ENCODE measurements at places on chromosomes 7 and 10. TPM values are rescaled to one million over a fixed set of nuclear protein-coding genes. Genes with fewer than 3 reads are reported as not detected.

Gene PDGFA
- total RNA-seq: 33.9 TPM

Gene MYL10
- not detected for total RNA-seq

Gene SLC29A4
- 12.5 TPM for total RNA-seq

Gene FAM237B
- total RNA-seq: not detected

Gene CABCOCO1
- total RNA-seq: not detected

Gene IPMK
- total RNA-seq: 3.1 TPM

Gene TAF5
- 2.9 TPM for total RNA-seq

Gene NRP1
- 110 TPM for total RNA-seq

Gene SH2D4B
- total RNA-seq: 0.05 TPM

Gene CPED1
- 19.2 TPM for total RNA-seq

Gene PON3
- total RNA-seq: 1.6 TPM

Gene PPP1R17
- total RNA-seq: not detected

Gene GNAT3
- total RNA-seq: not detected
